Esophagus muscularis mucosa (tissue), 4 donors: ENCODE measurements at places on chromosomes 4 and X. TPM values are rescaled to one million over a fixed set of nuclear protein-coding genes. Genes with fewer than 3 reads are reported as not detected.
A peak's percentile ranks its signal among the peaks of the same experiment; 100 is the strongest.

Gene NUDT11
- 3.4 TPM for total RNA-seq

Gene BEX1
- total RNA-seq = 7.6 TPM

Gene CTAG2
- total RNA-seq = not detected

Gene FHDC1
- 2.1 TPM for total RNA-seq

- no peak for DNase-seq
- peaks cover 8% of the 10 kb centered on the region for H3K36me3 ChIP-seq
- no peaks in the 10 kb centered on the region for H3K4me1 ChIP-seq
- H3K4me3 ChIP-seq = no peak overlapping the region
Observed at GRCh38 chr4:53459548-53459947, 82.1 kb downstream of the FIP1L1 start.

GRCh38 chrX:119942831-119943184, 743 bp downstream of the NKAP start:
- no peaks in the 10 kb centered on the region for H3K36me3 ChIP-seq
- H3K27ac ChIP-seq = peak overlapping the region; percentile 74
- peaks cover 4% of the 10 kb centered on the region for H3K4me1 ChIP-seq
- H3K4me3 ChIP-seq = peak overlapping the region; percentile 78
- H3K27me3 ChIP-seq = no peaks in the 10 kb centered on the region
- no peak for DNase-seq

GRCh38 chrX:29926056-29926455, 289.3 kb upstream of the MAGEB2 start:
- no peak overlapping the region for H3K4me3 ChIP-seq
- no peaks in the 10 kb centered on the region for H3K27me3 ChIP-seq
- H3K27ac ChIP-seq = no peak overlapping the region
- no peaks in the 10 kb centered on the region for H3K4me1 ChIP-seq

DNA sequence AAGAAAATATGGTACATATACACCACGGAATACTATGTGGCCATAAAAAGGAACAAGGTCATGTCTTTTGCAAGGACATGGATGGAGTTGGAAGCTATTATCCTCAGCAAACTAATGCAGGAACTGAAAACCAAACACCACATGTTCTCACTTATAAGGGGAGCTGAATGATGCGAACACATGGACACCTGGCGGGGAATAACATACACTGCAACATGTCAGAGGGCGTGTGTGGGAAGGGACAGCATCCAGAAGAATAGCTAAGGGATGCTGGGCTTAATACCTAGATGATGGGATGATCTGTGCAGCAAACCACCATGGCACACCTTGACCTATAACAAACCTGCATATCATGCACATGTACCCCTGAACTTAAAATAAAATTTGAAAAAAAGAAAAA, 19.5 kb upstream of the CNKSR2 start:
- H3K36me3 ChIP-seq = no peaks in the 10 kb centered on the region
- no peaks in the 10 kb centered on the region for H3K4me1 ChIP-seq
- no peak overlapping the region for H3K4me3 ChIP-seq
- H3K27ac ChIP-seq = no peak overlapping the region

DNA sequence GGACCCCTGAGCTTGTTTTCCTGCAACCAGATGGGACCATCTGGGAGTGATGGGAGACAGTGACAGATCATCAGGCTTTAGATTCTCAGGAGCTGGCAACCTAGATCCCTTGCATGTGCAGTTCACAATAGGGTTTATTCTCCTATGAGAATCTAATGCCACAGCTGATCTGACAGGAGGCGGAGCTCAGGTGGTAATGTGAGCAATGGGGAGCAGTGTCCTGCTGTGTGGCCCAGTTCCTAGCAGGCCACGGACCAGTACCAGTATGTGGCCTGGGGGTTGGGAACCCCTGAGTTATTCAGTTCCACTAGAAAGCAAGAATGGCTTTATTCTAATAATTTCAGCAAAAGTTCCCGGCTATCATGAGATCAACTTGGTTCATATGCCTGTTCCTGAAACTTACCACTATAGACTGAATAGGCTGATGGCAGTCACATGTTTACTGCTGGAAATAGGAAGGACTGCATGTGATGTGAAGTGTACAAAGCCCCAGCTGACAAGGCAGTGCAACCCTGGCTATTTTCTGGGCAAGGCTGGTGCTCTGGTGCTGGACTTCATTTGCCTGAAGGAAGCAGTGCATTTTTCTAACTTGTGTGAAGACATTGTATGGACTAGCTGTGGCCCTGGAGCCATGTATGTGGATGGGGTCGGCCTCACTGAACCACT, 107.2 kb downstream of the SPRY1 start:
- H3K4me1 ChIP-seq = peaks cover 13% of the 10 kb centered on the region
- no peak overlapping the region for H3K27ac ChIP-seq
- no peaks in the 10 kb centered on the region for H3K36me3 ChIP-seq

DNA sequence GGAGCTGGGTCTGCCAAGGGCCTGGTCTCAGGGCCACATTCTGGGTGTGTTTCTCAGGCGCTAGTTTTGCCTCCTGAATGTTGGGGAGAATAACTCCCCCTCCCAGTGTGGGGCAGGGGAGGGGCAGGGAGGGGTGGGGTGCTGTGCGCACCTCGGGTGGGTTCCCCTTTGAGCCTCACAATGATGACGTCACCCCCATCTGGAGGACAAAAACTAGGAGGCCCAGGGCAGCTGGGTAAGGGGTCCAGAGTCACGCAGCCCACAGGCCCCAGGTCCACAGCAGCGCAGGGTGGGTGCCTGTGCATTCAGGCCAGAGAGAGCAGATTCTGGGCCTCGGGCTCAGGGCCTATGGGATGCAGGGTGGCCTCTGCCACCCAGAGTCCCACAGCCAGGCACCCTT, 23.7 kb upstream of the HMX1 start:
- peaks cover 35% of the 10 kb centered on the region for H3K27me3 ChIP-seq
- H3K27ac ChIP-seq = no peak overlapping the region

DNA sequence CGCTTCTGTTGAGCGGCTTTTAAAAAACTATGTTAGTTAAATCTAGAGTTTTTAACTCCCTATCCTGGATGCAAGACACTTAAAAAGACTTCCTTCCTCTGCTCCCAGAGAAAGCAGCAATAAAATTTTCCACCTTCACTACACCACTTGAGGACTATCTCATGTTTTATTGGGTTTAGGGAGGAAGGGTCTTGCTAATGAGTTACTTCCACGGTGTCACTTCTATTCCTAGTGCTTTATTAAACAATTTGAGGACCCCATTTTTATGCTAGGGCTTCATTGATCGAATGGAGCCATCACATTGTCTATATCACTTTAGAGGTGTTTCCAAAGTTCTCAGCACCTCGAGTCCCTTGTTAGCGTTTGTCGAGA, 3.7 kb upstream of the STIM2 start:
- H3K36me3 ChIP-seq = no peaks in the 10 kb centered on the region
- no peaks in the 10 kb centered on the region for H3K27me3 ChIP-seq
- DNase-seq = no peak
- peak overlapping the region; percentile 79 for H3K27ac ChIP-seq
- H3K4me1 ChIP-seq = peaks cover 30% of the 10 kb centered on the region
- H3K4me3 ChIP-seq = peak overlapping the region; percentile 70

- no peaks in the 10 kb centered on the region for H3K4me1 ChIP-seq
- no peak overlapping the region for H3K27ac ChIP-seq
- DNase-seq = no peak
- H3K27me3 ChIP-seq = no peaks in the 10 kb centered on the region
Observed at GRCh38 chrX:136963973-136964372, 69.8 kb downstream of the GPR101 start.

- no peak overlapping the region for H3K27ac ChIP-seq
- H3K4me3 ChIP-seq = no peak overlapping the region
- no peak for DNase-seq
- H3K4me1 ChIP-seq = no peaks in the 10 kb centered on the region
Observed at GRCh38 chrX:9134366-9134765, 100.4 kb upstream of the FAM9B start.
